ENCODE measurements at places on chromosomes 6 and 20. TPM values are rescaled to one million over a fixed set of nuclear protein-coding genes. Genes with fewer than 3 reads are reported as not detected.

The IP6K3 gene
- 0.93 TPM for polyA plus RNA-seq

- DNase-seq: no peak
Observed at GRCh38 chr20:3995067-3995748, 20.1 kb downstream of the RNF24 start.

The MYCT1 gene
- polyA plus RNA-seq: 0.42 TPM

DNA sequence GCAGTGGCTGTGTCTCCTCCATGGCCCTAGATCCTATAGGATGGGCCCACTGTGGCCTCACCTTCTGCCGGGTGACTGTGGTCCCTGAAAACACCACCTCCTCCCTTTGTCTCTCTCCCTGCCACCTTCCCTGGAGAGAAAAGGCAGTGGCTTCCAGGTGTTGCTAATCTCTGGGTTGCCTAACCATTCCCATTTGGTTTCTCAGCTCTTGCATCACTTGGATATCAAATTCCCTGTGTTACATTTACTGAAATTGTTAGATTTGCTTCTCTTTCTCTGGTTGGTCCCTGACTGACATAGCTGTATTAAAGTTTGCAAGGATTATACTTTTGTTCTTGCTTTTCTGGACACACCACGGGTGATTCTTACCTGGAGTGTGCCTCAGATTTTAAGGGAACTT, 9.3 kb upstream of the ZFP64 start:
- no peak for DNase-seq

DNA sequence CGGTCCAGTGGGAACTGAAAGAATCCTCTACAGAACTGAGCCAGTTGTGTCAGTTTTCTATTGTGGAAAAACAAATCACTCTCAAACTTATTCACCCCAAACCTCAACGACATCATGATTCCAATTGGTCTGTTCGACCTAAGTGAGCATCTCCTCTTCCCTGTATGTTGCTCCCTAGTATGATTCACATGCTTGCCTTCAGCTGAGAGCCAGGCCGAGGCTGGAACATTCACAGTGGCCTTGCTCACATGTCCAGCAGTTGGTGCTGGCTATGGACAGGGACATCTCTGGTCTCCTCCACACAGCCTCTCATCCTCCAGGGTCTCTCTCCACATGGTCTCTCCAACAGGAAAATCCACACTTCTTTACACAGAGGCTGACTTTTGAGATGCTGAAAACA, 28.3 kb upstream of the TMEM181 start:
- no peak for DNase-seq

DNA sequence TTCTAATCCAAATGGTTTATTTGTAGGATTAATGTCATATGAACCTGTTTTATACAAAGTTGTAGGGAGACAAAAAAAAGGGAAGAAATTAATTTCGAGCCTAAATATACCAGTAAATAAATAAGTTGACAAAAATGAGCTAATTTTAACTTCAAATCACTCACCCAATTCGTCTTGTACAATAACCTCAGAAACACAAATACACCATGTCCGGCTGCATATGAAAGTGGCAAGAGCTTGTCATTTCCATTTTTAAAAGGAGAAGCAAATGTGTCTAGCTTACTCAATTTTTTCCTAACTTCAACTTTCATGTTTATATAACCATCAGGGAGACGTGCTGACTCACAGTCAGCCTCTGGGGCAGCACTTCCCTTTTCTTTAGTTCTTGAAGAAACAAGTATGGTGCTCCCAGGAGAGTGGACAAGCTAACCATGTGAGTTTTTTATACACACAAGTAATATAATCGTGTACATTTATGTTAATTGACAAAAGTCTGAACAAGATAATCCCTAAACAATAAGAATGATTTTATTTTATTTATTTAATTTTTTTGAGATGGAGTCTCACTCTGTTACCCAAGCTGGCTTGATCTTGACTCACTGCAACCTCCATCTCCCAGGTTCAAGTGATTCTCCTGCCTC, 55.5 kb upstream of the SGK1 start:
- no peak for DNase-seq

- peak; percentile 77 for DNase-seq
Observed at GRCh38 chr6:128520436-128521281, at the start of gene PTPRK. PTPRK (minus strand) TSS chr6:128520599; CDS start chr6:128520358, 241 bp downstream.

The OR2H1 gene
- not detected for polyA plus RNA-seq

Data from H1 (cell line).